ENCODE measurements at places on chromosomes 5 and 9.

GRCh38 chr5:65625743-65626142 lies 916 bp downstream of the SHLD3 start:
- no peak for DNase-seq

- no peak for DNase-seq
Observed at GRCh38 chr5:38994324-38994927, 79.8 kb downstream of the RICTOR start.

GRCh38 chr5:115735108-115735998 lies 81.1 kb downstream of the CDO1 start:
- DNase-seq = no peak

DNA sequence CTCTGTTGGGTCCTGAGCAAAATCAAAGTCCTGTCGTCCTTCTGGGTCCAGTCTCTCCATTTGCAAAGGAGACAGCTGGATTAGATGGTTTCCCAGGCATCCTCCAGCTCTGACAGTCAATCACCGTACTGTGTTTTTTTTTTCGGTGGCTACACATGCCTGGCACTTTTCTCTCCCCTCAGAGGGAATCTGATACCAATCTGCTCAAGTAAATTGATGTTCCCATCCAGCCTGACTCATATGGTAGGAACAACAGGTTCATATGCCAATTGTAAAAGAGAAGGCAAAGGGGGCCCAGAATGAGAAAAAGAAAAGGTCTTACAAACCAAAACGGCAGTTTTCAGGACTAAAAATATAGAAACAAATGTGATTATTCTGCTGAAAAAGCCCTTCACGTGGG lies 1.2 kb downstream of the FBXO10 start:
- no peak for DNase-seq

GRCh38 chr5:89267788-89268187 lies 384.8 kb upstream of the MEF2C start:
- no peak for DNase-seq

GRCh38 chr9:100125236-100125635 lies 26.2 kb downstream of the INVS start:
- no peak for DNase-seq

GRCh38 chr9:129145841-129146292 lies 32.2 kb downstream of the IER5L start:
- DNase-seq = peak; percentile 79

DNA sequence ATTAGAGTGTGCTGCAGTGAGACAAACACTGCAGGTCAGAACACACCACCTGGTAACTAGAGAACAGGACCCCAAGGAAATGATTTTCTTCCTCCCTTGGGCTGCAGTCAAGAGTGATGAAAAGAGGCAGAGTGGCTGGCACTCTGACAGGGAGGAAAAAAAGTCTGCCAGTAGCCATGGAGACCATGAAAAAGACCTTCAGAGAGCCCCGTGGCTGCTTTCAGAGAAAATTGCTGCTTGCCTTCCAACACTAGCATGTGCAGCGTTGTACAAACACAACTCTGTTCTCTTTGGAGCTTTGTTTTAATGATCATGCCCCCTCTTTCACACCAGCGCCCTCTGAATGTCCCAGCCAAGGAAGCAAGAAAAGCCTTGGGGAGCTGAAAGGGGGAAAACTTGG lies 68.8 kb downstream of the ANKRD55 start:
- no peak for DNase-seq

DNA sequence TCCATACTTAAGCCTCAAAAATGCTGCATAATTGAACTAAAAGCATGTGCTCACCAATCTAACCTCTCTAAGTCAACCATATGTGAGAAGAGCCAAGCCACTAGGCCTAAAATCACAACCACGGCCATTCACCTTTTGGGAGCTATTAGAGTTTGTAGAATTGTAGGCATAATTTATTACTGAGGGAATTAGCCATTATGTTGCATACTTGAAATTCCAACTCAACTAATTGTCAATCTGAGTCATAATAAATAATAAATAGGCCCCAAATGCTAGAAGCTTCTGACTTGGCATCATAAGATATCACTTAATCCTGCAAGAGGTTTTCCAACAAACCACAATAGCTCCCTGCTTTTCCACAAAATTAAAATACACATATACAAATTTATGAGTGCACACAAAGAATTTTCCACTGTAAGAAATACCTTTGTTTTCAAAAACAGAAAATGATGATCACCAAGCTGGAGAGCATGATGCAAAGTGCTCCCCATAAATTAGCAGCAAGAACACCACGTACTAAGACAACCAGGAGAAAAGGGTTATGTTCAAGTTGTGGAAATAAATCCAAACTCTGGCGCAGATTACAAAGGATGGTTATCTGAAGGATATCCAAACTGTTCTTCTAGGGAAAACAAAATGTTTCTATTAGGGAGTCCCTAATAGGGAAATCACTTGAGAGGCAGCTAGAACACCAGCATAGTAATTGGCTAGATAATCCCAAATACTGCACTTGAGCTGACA lies 250.0 kb upstream of the SLC30A5 start:
- no peak for DNase-seq

Measured in ecto neural progenitor cell (in vitro differentiated cells).